H1 (cell line): ENCODE measurements at places on chromosomes 5 and 9.

- no peak for DNase-seq
Observed at GRCh38 chr9:79572032-79572607, 355 bp downstream of the TLE4 start.

- no peak for DNase-seq
Observed at GRCh38 chr9:137731216-137731946, 112.6 kb downstream of the EHMT1 start.

DNA sequence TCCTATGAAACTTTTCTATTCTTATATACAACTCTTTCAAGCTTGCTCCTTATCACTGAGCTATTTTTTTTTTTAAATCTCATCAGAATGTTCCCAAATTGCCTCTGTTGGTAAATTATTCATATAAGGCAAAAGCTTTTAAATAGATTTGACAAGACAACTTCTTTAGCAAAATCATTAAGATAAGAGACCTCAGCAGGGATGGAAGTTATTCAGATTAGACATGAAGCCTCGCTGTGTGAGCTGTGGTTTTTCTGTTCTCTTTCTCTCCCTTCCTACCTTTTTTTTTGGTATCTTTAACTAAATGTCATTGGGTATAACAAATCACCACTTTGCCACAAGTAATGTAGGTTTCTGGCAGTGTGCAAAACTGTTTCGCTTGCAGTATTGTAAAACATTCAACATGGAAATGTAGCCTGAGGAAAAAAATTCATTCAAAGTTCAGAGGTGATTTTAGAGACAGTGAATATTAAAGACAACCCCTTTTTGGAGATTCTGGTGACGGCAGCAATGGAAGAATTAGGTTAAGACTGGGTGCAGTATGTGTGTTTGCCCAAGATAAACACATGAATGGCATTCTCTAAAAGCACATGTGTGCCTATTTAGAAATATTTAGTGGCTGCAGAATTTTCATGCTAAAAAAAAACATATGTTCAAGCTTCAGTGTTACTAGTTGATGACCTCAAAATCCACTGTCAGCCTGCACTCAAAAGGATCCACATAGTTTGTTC lies 467.1 kb downstream of the ZNF608 start:
- no peak for DNase-seq

- DNase-seq = no peak
Observed at GRCh38 chr9:37421914-37422288, 595 bp upstream of the GRHPR start.

DNA sequence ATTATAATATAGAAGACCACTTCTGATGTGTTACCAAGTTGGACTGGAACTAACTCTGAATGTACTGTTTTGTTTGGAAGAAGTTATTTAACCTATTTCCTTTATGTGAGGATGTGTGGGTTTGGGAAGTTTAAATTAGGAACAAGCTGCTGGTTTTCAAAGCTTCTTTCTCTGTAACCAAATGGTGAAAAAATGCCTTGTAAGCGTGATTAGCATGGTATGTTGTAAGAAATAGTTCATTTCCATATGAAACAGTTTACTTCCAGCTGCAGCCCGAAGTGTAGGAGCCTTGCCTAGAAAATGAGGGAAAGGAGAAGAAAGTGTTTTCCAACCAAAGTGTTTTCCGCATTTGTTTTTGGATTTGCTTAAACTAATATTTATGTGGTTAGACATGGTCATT lies 36.0 kb downstream of the TTC1 start:
- DNase-seq = no peak

GRCh38 chr9:100477241-100477640 lies 4.3 kb downstream of the TMEFF1 start:
- DNase-seq = no peak

- no peak for DNase-seq
Observed at GRCh38 chr9:35112257-35113020, 3.2 kb downstream of the ATOSB start.

DNA sequence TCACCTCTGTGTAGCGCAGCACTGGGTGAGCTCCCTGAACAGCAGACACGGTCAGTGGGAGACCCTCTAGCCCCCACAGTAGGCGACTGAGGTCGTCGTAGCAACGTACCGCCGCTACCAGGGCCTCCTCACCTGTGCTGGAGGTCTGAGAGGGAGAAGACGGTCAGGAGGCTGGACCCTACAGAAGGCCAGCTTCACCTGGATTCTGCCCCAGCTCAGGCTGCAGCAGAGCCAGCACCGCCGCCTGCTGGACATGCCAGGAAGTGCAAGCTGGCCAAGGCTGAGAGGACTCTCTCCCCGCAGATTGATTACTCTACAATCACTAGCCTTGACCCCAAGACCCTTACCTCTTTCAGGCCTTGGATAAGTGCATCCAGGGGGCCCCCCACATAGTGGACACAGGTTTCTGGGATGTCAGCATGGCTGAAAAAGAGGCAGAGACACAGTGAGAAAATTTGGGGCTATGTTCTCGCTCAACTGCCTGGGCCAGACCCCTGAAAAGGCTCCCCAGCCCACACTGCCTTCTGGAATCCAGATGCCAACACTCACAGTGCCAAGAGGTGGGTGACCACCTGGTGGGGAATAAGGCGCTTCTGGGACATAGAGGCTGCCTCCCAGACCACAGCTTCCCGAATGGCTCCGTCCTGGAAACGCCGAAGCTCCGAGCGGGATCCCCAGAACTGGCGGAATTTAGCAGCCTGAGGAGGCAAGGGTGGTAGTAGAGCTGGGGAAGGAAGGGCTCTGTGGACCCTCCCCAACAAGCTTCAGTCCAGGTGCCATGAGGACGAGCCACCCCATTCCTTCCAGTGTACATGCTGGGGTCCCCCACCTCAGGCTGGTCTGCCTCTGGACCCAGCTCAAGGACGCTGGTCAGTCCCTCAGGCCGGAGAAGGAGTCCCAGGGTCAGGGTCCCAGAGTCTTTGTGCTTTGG lies 6.9 kb downstream of the NOL6 start:
- DNase-seq = peak; percentile 96

DNA sequence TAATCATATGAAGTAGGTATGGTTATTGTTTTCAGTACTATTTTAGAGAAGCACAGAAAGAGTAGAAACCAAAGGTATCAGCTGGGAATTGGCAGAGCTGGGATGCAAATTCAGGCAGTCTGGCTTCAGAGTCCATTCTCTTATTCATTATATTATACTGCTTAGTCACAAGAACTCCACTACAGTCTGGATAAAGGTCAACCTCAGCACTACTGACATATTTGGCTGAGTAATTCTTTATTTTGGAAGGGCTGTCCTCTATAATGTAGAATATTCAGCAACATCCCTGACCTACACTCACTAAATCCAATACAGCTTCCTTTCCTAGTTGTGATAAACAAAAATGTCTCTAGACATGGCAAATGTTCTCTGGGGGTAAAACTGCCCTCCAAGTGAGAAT lies 37.6 kb downstream of the PTGER4 start:
- no peak for DNase-seq

DNA sequence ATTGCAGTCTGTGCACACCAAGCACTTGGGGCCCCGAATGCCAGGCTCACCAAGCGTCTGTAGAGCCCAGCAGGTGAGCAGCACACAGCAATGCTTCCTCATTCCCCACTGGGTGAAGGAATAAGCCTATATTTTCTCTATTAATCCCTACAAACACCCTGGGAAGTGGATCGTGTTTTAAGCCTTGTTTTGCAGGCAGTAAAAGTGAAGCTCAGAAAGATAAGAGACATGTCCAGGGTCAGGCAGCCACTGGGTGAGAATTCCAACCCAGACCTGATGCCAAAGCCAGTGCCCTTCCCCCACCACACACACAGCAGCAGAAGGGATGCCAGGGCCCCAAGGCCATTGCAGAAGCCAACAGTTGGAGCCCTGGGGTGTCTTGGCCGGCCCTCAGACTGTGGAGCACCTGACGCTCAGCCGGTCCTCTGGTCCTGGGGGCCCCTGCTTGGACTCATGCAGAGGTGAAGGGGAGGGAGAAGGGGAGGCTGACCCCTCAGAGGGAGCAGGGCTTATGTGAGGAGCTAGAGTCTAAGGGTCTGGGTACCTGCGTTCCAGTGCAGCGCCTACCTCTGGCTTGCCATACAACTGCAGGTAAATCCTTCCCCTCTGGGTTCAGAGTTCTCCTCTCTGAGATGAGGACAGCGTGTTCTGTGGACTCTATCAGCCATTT lies 26.3 kb upstream of the SYNPO start:
- DNase-seq = peak; percentile 63

GRCh38 chr9:31089549-31090221 lies 1294.8 kb upstream of the ACO1 start:
- DNase-seq = no peak

DNA sequence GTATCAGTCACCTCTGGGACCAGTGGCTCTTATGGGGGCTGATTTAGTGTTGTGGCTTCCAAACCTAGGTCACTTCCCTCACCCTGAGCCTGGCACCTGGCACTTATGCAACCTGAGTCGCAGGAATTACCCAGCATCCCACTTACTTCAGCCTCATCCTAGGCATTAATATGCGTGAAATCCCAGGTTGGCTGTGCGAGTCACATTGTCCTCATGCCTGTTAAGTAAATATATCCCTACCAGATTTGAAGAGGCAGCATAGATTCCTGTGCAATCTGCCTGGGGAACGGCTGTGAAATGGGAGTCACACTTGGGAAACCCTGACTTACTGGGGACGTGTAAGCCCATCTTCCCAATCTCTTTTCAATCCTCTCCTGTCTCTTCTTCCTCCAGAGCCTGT lies 42.7 kb upstream of the AKNA start:
- no peak for DNase-seq
